ENCODE measurements at places on chromosomes 12 and 14.
A peak's percentile ranks its signal among the peaks of the same experiment; 100 is the strongest.

- peaks cover 1% of the 10 kb centered on the region for H3K27me3 ChIP-seq
- H3K4me1 ChIP-seq = no peaks in the 10 kb centered on the region
- H3K27ac ChIP-seq = no peak overlapping the region
- no peak overlapping the region for H3K4me3 ChIP-seq
Measured at GRCh38 chr12:40620564-40621019, 71.6 kb upstream of the CNTN1 start.

GRCh38 chr14:100827101-100828021 is 1.4 kb downstream of the MEG3 start:
- DNase-seq = no peak
- H3K36me3 ChIP-seq = peaks cover 5% of the 10 kb centered on the region
- H3K27ac ChIP-seq = peak overlapping the region; percentile 61
- H3K27me3 ChIP-seq = peaks cover 3% of the 10 kb centered on the region

GRCh38 chr14:72613231-72613974 is 280.5 kb downstream of the DPF3 start:
- H3K4me1 ChIP-seq = peaks cover 37% of the 10 kb centered on the region
- no peaks in the 10 kb centered on the region for H3K36me3 ChIP-seq
- H3K27me3 ChIP-seq = peaks cover 6% of the 10 kb centered on the region
- no peak overlapping the region for H3K27ac ChIP-seq
- no peak for DNase-seq

- no peak overlapping the region for H3K4me3 ChIP-seq
- DNase-seq = no peak
- no peak overlapping the region for H3K27ac ChIP-seq
Measured at GRCh38 chr12:58416236-58416635, 474.9 kb downstream of the ATP23 start.

GRCh38 chr14:95091581-95091980 is 65.7 kb downstream of the DICER1 start:
- peaks cover 17% of the 10 kb centered on the region for H3K36me3 ChIP-seq
- no peak overlapping the region for H3K27ac ChIP-seq
- DNase-seq = no peak
- H3K27me3 ChIP-seq = no peaks in the 10 kb centered on the region
- H3K4me3 ChIP-seq = no peak overlapping the region

DNA sequence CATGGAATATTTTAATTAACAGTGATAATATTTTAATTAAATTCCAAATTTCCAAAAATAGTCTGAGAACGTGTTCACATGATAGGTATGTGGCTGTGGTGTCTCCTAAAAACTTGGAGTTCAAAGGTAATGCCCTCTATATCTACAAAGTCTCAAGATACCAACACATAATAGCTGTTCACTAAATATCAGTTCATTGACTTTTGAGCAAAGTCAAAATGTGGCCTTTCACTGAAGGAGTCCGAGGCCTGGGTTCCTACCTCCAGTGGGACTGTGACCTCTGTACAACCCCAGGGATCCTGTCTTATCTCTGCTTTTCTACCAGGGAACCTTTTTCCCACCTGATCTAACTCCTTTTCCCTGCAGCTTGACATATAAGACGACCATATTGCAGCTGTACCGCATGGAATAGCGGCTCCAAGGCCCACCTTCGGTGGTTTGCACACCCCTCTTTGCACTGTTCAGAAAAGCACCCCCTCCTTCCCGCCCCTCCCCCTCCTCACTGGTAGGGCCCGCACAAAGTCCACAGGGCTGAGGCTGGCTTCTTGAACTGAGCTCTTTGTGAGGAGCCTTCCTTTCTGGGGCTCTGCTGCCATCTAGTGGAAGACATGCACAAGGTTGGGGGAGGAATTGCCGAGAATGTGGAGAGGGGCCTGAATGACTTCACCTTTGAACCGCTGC is 3.1 kb downstream of the CCND2 start:
- no peak overlapping the region for H3K27ac ChIP-seq
- peaks cover 24% of the 10 kb centered on the region for H3K36me3 ChIP-seq
- DNase-seq = peak; percentile 89
- H3K27me3 ChIP-seq = peaks cover 15% of the 10 kb centered on the region
- peak overlapping the region; percentile 98 for H3K4me3 ChIP-seq
- peaks cover 50% of the 10 kb centered on the region for H3K4me1 ChIP-seq

DNA sequence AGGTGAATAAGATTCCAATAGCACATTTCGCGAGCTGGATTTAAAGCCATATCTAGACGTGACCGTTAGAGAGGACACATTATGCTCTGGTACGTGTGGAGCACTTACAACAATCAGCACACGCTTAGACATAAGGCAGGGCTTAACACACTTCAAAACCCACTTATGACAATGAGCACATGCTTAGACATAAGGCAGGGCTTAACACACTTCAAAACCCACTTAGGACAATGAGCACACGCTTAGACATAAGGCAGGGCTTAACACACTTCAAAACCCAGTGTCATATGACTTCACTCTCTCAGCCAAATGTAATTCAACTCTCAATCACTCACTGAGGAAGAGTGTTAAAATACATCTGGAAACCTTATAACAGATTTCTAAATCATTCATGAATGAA is 11.2 kb upstream of the PLD4 start:
- H3K36me3 ChIP-seq = no peaks in the 10 kb centered on the region
- H3K4me1 ChIP-seq = no peaks in the 10 kb centered on the region
- no peak for DNase-seq
- no peak overlapping the region for H3K27ac ChIP-seq
- H3K27me3 ChIP-seq = no peaks in the 10 kb centered on the region

DNA sequence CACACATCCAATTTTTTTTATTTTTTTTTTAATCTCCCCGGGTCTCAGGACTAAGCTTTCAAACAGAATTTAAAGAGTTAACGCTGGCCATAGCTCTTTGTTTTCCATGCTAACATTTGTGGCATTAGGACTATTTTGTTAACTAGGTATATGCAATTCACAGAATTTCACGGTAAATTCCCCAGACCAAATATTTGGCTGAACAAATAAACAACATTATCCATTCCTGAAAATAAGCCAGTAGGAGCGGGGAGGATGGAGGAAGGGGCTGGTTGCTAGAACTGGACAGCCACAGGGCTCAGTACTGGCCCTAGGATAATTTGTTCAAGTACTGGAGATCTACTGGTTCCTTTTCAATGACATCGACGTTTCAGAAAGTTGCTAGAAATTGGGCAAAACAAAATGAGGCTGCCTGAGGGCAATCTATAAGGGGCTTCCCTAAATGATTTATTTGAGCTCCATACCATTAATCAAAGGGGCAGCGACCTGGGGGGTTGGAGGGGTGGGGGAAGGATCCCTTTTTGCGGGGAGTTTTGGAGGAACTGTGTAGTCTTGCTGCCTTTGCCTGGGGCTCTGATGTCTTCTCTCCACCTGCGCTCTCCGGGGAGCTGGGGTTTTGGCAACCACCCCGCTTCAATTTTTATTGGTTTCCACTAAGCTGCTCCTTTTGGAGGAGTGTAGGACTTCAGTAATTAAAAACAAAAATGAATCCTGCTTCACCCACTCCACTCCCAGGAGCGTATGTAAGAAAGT is 9.0 kb downstream of the BMP4 start:
- no peak for DNase-seq
- H3K4me3 ChIP-seq = peak overlapping the region; percentile 72
- peaks cover 16% of the 10 kb centered on the region for H3K27me3 ChIP-seq

- H3K27ac ChIP-seq = peak overlapping the region; percentile 87
- peaks cover 11% of the 10 kb centered on the region for H3K36me3 ChIP-seq
- peak; percentile 51 for DNase-seq
- peaks cover 5% of the 10 kb centered on the region for H3K27me3 ChIP-seq
Measured at GRCh38 chr12:56151672-56152131, 685 bp upstream of the MYL6B start.

DNA sequence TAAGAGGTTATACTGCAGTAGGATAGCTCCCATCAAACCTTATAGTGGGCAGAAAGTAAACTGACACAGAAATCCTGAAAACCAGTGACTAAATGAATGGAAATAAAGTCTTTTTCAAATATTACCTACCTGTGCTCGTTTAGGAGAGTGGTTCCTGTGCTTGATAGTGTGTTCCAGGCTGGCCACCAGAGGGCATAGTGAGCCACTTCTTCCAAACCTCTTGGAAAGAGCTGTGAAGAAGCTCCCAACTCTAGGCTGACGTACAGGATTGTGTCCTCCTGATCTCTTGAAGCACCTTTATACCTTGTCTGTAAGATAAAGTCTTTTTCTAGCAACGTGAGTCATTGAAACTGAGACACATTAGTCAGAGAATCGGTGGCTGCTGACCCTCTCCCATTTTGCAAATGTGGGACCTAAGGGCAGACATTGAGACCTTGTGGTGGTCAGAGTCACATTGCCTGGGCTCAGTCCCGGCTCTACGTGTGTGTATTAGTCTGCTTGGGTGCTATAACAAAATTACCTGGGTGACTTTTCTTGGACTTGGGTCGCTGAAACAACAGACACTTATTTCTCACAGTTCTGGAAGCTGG is 17.6 kb downstream of the TDP1 start:
- H3K4me1 ChIP-seq = no peaks in the 10 kb centered on the region
- H3K36me3 ChIP-seq = peaks cover 16% of the 10 kb centered on the region
- H3K27ac ChIP-seq = no peak overlapping the region
- peak; percentile 74 for DNase-seq
- no peaks in the 10 kb centered on the region for H3K27me3 ChIP-seq

DNA sequence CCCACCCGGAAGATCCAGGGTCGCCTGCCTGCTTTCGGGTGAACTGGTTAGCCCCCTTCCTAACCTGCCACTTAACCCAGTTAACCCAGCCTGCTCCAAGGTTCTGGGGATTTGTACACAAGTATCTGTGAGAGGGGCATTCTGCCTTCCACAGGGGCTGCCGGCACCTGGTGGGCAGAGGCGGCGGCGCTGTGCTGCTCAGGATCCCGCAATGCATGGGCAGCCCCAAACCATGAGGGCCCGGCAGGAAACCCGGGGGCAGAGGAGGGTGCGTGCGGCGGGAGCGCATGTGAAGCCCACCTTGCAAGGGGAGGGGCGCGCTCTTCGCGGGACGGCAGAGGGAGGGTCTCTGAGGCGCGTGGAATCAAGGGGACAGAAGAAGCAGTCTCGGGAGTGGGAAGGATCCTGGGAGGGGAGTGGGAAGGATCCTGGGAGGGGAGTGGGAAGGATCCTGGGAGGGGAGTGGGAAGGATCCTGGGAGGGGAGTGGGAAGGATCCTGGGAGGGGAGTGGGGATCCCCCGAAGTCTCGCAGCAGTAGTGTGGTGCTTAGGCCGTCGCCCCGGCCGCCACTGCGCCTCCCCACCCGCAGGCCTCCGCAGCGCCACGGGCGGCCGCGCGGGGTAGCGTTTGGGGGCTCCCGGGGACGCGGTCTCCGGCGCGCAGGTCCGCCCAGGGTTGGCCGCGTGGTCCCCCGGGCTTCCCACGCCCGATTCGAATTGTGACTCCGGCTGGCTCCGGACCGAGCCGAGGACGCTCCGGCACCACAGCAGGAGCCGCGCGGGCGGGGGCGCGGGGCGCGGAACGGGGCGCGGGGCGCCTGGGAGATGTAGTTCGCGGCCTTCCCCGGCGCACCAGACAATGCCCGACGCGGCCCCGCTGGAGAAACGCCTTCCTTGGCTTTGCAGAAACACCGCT is 4.9 kb upstream of the MTA1 start:
- peak; percentile 78 for DNase-seq
- peak overlapping the region; percentile 84 for H3K4me3 ChIP-seq
- H3K36me3 ChIP-seq = no peaks in the 10 kb centered on the region

- H3K36me3 ChIP-seq = no peaks in the 10 kb centered on the region
- H3K27ac ChIP-seq = no peak overlapping the region
- no peaks in the 10 kb centered on the region for H3K4me1 ChIP-seq
- no peaks in the 10 kb centered on the region for H3K27me3 ChIP-seq
- DNase-seq = no peak
Measured at GRCh38 chr12:12748044-12748443, 30.9 kb downstream of the CDKN1B start.

- no peak for DNase-seq
- H3K27ac ChIP-seq = no peak overlapping the region
- H3K27me3 ChIP-seq = peaks cover 1% of the 10 kb centered on the region
- H3K36me3 ChIP-seq = no peaks in the 10 kb centered on the region
Measured at GRCh38 chr12:65051218-65051617, 69.9 kb downstream of the WIF1 start.

All from endothelial cell (in vitro differentiated cells).